Left renal cortex interstitium (tissue), 4 donors: ENCODE measurements at places on chromosomes 4 and X.

DNA sequence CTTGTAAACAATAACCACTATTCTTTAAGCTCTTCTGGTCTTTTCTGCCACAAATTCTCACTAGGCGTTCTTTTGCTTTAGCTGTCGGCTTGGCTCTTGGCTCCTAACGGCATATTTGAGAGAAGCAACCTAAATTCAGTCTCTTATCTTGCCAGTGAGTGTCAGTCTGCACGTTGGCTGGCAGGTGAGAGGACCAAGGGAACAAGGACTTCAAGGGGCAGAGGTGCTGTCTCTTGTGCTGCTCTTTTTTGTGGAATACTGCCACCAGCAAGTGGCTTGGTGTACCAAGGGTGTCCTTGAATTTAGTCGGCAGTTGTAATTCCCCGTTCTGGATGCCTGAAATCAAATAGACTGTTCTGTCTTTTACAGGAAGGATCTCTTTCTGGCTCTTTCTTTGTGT lies 77.8 kb upstream of the SLC4A4 start:
- no peak for DNase-seq

DNA sequence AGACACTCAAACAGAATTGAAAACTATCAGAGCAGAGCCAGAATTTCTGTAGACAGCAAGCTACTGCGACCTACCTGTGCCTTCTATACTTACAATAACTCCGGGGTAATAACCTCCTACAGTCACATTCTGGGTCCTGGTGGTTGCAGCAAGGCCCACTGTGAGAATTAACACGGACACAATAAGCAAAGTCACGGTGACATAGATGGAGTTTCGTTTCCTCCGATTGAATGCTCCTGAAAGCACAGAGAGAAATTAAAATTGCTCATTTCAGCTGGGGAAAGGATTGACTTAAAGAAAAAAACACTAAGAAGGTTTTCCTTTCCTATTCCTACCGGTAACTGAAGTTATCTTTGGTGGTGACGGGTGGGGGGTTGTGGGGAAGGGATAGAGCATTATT lies 7.0 kb downstream of the TMEM255A start:
- no peak for DNase-seq

GRCh38 chrX:124395145-124395880 lies 49.0 kb downstream of the SH2D1A start:
- DNase-seq, result no peak

GRCh38 chr4:83556006-83556707 lies 20.2 kb downstream of the GPAT3 start:
- peak; percentile 34 for DNase-seq

DNA sequence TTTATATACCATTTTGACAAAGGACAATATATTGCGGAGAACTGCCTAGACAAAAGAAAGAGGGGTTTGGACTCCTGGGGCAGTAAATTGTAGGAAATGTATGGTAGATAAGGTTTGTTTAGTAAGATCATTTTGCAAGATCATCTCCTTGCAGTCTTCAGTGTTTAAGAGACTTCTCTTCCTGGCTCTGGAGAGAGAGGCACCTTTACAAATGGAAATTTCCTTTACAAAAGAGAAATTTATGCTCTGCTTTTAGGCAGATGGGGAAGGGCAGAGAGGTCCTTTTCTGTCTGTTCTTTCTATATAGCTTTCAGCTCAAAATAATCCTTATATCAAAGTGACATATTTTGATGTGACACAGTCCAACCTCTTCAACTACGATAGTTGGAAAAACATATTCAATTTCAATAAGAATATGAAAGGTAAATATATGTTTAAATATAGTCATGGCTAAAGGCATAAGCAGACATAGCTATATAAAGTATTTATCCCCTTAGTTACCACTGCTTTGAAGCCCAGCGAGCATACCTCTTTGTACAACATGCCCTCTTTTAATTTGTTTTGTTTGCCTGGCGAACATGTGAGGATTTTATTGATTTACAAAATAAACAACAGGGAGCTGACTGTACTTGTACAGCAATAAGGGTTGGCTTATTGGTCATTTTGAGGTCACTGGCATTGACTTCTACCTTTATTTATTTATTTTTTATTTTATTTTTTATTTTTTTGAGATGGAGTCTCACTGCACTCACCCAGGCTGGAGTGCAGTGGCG lies 65.2 kb downstream of the TRIM2 start:
- DNase-seq, result no peak

GRCh38 chrX:152306331-152306730 lies 144.8 kb downstream of the GABRA3 start:
- no peak for DNase-seq

- DNase-seq, result no peak
These were observed 1.3 kb upstream of the TMEM154 start for GRCh38 chr4:152680988-152681603.

GRCh38 chr4:172649143-172649542 lies 519.5 kb upstream of the GALNT7 start:
- DNase-seq, result no peak

DNA sequence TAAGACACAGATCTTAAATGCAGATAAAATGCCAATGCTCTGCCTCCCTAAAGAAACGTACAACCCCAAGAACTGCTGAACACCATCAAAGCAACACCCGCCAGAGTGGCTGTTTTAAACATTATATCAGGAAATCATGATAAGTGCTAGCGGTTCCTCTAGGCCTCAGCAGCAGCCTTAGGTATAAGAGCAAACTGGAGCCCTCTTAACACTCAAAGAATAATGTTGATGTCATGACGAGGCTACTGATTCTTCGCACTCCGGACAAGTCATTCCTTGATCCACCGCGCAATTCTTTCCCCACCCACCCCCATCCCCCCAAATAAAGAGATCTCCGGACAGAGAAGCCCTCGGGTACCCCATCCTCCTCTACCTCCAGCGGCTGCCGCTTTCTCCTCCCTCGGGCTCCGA lies 507 bp downstream of the LIN54 start:
- DNase-seq, result no peak
